ENCODE measurements at places on chromosomes 7 and 10.

GRCh38 chr7:39950473-39951225, 593 bp downstream of the CDK13 start:
- DNase-seq: peak; percentile 44

DNA sequence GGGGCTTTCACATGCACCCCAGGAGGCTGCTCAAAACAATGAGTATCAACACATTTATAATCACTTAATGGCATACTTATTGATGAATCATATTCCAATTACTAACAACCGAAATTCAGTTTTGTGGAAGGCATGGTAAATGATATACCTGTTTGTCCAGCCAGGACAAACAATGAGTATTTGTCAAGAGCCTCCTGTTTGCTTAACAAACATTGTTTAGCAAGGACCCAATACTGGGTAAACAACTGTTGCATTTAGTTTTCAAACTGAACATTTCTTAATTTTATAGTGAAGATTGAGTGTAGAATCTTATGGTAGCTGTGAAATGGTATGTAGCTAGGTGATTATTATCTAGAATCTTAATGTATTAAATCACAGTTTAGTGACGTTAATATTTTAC, 473.7 kb downstream of the ATRNL1 start:
- DNase-seq: no peak

GRCh38 chr10:129605266-129605985, 138.4 kb downstream of the MGMT start:
- DNase-seq: no peak

DNA sequence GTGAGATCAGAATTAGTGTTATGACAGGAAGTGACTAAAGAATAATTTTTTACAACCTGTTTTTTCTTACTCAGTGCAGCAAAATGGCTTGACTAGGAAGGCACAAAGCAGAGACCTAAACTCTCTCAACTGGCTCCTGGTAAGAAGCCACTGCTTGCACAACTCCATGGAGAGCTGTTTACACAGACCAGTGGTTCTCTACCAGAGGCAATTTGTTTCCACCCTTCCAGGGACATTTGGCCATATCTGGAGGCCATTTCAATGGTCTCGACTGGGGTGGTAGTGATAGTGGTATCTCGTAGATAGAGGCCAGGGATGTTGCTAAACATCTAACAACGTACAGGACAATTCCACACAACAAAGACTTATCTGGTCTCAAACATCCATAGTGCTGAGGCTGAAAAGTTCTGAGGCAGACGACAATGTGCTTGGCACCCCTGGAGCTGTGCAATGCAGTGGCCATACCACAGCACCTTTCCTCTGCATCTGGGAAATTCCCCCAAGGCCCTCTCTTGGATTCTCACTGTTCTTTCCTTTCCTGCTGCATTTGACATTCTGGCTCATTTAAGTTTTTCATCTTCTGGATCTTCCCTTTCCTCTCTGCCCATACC, 105.4 kb upstream of the LAMB4 start:
- DNase-seq: no peak

DNA sequence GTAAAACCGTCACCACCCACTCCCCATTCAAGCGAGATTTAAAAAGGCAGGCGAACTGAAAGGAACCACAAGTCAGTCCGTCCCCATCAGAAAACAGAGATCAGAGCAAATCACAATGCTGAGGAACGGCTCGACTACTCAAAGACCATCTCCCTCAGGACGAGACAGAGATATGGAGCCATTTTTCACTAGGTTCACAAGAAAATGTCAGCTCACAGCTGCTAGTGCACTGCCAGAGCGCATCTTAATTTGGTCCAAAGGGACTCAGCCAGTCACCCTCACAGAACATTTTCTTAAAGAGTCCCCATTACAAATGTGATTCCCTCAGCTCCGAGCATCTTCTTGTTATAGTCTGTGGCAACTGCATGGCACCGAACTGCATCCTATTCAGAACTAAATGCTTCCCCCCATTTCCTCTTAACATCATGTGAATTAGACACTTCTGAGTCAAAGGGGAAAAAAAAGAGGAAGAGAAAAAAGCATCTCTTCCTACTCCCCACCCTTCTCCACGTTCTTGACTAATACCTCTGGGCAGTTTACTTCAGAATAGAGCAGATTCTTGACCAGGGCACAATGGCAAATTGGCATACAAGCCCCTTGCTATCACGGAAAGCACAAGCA, 683.9 kb downstream of the MAGI2 start:
- no peak for DNase-seq

DNA sequence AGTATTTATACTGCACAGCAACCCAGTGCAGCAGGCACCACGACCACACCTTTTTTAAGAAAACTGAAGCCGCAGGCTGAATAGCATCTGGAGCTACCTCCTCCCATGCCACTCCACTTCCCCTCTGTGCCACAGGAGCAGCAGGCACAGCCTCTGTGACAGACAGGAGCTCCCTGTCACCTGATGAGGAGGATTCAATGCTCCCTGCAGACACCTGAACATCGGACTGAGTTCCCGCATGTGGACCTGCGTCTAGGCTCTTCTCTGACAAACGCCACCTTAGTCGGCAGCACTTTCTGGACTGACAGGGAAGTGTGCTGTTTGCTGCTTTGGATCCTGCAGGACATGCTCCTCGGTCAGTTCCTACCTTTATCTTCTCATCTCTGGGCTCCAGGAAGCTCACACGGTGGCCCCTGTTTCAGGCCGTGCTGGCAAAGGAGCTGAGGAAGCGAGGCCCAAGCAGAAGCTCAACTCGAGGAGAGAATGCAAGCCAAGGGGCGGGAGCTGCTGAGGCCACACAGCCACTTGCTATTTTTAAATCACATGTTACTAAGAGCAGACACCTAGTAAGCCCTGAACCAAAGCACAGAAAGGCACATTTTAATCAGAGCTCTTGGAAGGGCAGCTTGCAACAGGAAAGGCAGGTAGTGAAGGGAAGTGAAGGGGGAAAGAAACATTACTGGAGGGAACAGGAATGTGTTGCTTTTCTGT, 56.6 kb downstream of the VOPP1 start:
- no peak for DNase-seq

- DNase-seq: no peak
Observed at GRCh38 chr10:117134056-117134305, 4.1 kb downstream of the VAX1 start.

DNA sequence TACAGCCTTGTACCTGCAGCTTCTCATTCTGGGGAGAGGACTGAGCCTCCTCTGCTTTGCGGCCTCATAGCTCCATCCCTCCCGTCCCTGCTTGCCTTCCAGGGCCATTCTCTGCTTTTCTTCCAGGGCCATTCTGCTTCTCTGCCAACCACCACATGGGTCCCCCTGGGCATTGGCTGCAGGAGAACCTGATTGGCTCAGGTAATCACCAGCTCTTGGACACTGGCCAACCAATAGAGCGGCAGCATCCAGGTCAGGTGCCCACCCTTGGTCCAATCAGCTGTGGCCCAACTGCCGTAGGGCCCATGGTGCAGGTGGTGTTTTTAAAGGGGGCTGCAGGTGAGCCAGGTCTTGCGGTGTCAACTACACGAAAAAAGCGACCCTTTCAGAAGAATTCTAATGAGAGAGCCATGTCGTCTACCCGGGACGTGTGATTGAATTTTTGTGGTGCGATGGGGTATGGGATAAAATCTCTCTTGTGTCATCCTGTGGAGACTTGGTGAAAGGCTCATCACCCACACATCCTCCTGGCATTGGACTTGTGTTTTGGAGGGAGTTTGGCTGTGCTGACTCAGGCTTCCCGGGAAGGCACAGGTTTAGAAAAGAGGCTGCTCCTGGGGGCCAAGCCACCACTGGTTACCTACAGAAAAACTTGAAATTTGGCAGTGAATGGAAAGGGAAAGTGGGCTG, 46.0 kb upstream of the PODXL start:
- no peak for DNase-seq

GRCh38 chr7:138963675-138964074, 17.5 kb downstream of the KIAA1549 start:
- DNase-seq: no peak

DNA sequence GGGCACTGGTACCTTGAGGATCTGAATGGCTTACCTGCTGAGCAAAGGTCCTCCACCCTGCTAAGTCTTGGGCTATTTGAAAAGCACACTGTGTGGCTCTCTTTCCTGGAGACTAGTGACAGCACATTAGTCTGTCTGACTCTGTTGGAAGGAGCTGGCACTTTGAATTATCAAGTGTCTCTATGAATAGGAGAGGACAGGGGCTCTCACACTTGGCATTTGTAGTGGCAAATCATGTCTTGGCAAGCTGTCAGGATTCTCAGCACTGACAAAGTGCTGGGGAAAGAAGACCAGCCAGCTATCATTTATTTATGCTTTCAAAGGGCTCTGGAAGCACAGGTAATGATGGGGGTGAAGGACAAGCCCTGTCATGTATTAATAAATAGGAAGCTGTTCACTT, 62.8 kb downstream of the MTPN start:
- DNase-seq: no peak

- DNase-seq: no peak
Observed at GRCh38 chr7:21149809-21150208, 278.1 kb upstream of the SP4 start.

DNA sequence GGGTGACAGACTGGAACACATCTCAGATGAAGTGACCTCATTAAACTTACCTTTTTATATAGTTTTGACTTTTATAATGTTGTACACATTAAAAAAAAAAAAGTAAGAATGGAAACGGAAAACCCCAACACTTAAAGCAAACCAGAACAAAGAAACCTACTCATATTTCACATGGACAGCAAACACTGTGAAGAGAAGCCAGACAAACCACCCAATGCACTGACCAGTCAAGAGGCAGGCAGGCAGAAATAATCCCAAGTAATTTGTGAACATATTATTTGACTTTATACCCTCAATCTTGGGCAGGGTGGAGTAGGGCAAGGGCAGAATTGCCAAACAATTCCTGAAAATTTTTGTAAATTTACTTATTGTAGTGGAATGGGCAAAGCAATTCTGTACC, 39.8 kb downstream of the WAPL start:
- DNase-seq: no peak

GRCh38 chr10:28453926-28454325, 79.0 kb upstream of the WAC start:
- no peak for DNase-seq

GRCh38 chr10:18368273-18368672, 228.0 kb downstream of the CACNB2 start:
- no peak for DNase-seq

DNA sequence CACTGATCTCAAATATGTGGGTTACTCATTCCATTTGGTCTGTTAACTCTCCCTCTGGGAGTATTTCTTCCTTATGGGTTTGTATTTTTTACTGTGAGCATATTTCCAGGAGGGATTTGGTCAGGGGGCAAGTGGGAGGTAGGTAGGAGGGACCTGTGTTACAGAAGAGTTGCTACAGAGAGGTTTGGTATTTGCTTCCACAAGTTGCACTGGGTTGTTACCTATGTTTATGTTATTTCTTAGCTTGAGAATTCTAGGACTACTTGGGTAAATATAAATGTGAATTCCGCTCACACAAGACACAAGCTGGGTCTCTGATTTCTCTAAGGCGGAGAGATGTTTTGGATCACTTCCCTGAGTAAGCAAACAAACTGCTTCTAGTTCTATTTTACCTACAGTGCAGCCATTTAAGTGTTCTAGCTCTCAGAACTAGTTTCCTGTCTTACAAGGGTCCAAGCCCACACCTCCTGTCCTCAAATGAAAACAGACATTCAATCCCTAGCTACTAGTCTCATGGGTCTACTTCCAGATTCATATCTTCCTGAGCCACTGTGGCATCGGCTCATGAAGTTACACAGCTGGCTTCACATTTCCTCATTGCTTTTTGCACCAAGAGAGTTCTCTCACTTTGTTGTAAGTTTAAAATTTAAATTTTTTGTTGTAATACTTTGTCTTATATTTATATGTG, 75.4 kb upstream of the PPP1R3C start:
- no peak for DNase-seq

DNA sequence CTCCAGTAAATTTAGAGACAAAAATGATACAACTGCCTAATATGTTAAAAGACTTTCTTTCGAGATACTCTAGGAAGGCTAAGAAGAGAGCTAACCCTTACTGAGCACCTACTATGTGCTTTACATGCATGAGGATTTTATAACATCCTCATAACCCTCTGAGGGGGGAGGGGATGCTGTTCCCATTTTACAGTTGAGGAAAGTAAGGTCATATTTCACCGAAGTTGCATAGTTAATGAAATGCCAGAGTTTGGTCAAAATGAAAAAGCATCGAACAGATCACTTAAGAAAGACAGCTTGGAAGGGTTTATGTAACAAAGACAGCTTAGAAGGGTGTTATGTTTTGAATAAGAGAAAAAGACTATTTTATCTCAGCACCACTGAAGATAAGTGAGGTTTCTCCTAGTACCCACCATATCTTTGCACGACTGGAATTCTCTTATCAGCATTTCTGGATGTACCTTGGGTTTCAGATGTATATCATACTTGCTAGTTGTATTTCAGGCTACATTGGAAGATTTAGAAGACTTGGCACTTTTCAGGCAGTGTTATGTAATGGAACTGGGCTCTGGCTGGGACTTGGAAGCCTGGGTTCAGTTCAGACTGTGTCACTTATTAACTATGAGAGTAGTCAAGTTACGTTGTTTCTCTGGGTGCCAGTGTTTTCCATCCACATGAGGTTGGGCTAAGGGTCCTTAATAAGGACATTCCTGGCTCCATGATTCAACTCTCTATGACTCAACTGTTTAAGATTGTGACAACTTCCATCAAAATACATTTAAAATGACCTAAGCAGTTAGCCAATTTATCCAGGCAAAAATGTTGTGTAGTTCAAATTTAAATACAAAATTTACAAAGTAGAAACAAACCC, 6.0 kb downstream of the RHOBTB1 start:
- no peak for DNase-seq

- DNase-seq: no peak
Observed at GRCh38 chr10:130727766-130728490, 583.6 kb downstream of the TCERG1L start.

- no peak for DNase-seq
Observed at GRCh38 chr10:61987951-61988379, 86.5 kb downstream of the ARID5B start.

GRCh38 chr7:26861050-26861449, 3.3 kb downstream of the SKAP2 start:
- DNase-seq: no peak

- no peak for DNase-seq
Observed at GRCh38 chr10:4448030-4448429, 378.0 kb upstream of the AKR1E2 start.

- DNase-seq: no peak
Observed at GRCh38 chr7:83957333-83957732, 237.3 kb downstream of the SEMA3A start.

- no peak for DNase-seq
Observed at GRCh38 chr7:1449501-1449900, 9.8 kb downstream of the MICALL2 start.

GRCh38 chr10:56823849-56824248, 462.8 kb upstream of the ZWINT start:
- DNase-seq: no peak
